Nephron progenitor cell (in vitro differentiated cells): ENCODE measurements at places on chromosomes 7 and 10.
A peak's percentile ranks its signal among the peaks of the same experiment; 100 is the strongest.

DNA sequence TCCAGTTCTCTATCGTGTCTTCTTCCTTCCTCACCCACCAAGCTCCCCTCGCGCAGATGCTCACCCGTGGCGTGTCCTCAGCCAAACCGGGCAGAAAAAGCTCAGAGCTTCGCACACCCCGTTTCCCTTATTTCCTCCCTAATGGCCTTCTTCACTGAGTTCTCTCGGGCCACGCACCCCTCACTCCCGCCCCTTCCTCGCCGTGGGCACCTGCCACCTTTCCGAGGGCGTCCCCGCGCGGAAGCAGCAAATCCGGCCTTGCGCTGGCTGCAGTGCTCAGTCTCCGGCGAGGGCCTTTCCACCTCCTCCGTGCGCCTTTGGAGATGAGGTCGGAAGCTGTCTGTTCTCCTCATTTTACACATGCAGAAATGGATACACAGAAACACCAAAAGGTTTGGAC lies 12.4 kb upstream of the CALML3 start:
- no peak for DNase-seq

GRCh38 chr10:52566471-52567246 lies 205.9 kb downstream of the MBL2 start:
- DNase-seq = no peak

DNA sequence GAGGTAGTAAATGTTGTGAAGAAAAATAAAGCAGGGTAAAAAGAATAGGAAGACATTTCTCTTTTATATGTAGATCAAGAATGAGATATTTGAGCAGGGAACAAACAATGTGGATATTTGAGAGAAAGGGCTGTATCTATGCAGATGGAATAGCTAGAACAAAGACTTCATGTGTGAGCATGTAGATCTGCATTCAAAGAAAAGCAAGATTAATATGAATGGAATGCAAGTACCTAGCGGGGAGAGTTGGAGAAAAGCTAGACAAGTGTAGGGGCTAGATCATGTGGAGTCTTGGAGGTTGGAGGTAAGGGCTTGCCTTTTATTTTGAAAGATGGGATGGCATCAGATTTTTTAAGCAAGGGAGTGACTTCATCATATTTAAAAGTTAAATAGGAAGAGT lies 27.1 kb downstream of the SHOC2 start:
- DNase-seq = no peak

GRCh38 chr10:70602665-70603448 lies at the start of gene PRF1:
PRF1 (minus strand) TSS chr10:70602741; CDS start chr10:70600902, 1,839 bp downstream.
- DNase-seq = no peak

- no peak for DNase-seq
These were observed 181.6 kb upstream of the NFE2L3 start for GRCh38 chr7:25970356-25970755.

DNA sequence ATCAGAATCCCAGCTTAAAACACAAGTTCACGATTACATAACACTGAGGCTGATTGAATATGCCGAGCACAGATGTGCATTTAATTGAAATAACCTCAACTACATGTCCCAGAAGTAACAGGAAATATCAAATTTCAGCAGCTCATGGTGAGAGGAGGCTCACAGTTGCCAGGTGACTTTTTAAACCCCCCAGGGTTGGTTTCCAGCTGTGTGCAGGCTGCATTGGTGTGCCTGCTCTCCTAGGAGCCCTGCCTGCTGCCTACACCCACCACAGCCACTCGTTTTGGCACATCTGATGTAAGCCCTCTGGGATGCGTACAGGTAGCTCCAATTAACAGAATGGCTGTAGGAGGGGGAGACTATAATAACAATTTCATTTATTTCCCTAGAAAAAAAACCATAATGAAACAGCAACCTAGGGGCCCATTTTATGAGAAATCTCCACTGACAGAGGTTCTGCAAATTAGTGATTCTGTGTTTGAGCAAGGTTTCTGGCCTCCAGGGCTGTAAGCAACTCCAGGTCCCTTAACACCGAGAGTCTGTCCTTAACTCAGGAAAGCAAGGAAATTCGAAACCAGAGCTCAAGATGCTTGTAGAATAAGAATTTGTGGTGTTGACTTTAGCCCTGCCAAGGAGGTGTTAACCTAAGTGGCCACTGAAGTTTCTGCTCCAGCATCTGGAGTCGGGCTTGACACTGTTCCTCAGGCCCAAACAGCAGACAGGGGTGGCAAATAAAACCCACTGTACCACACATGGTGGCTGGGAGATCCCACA lies 161.9 kb downstream of the BMPER start:
- no peak for DNase-seq

DNA sequence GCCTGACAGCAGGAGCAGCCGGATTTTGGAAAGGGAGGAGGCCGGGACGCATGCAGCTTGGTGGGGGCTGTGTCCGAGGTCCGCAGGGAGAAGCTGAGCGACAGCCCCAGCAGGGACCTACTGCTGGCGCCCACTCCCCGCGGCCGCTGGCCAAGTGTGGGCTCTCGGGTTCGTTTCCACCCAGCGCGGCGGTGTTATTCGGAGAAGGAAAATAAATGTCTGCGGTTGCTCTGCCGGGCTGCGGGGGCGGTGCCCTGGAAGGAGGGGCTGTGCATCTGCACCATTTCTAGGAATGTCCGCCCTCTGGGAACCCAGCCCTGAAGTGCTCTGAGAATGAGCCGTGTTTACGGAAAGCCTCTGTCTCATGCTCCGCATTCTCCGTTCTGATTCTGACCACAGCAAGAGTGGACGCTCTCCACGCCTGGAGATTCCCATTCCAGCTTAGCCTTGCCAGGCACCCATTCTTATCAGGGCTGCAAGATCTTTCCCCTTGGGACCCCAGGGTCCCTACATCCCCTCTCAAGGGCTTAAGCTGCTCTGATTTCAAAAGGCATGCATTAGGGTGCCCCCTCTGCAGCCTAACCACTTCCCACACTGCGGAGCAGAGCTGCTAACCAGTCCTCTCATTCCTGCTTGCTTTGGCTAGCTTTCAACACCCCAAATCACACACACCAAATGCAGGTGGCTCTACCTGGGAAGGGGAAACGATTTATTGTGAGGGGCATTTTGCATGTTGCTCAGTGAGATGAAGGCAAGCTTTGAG lies 256.6 kb upstream of the GLI3 start:
- DNase-seq = peak; percentile 76

GRCh38 chr10:104359811-104360210 lies 6.2 kb downstream of the CFAP58 start:
- DNase-seq = no peak

DNA sequence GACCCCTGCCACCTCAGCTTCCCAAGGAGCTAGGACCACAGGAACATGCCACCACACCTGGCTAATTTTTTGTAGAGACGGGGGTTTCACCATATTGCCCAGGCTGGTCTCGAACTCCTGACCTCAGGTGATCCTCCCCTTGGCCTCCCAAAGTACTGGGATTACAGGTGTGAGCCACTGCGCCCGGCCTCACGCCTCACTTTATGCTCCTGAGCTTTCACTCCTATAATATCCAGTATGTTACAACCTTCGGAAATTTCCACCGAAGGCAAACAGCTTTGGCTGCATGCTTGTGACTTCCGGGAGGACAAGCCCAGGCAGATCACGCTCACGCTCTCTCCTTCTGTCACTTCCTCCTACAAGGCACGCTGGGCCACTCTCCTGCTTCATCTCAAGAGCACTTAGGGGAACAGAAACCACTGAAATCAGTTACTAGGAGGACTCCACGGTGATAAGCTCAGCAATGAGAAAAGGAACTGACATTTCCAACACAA lies 4.4 kb upstream of the MAD1L1 start:
- no peak for DNase-seq

DNA sequence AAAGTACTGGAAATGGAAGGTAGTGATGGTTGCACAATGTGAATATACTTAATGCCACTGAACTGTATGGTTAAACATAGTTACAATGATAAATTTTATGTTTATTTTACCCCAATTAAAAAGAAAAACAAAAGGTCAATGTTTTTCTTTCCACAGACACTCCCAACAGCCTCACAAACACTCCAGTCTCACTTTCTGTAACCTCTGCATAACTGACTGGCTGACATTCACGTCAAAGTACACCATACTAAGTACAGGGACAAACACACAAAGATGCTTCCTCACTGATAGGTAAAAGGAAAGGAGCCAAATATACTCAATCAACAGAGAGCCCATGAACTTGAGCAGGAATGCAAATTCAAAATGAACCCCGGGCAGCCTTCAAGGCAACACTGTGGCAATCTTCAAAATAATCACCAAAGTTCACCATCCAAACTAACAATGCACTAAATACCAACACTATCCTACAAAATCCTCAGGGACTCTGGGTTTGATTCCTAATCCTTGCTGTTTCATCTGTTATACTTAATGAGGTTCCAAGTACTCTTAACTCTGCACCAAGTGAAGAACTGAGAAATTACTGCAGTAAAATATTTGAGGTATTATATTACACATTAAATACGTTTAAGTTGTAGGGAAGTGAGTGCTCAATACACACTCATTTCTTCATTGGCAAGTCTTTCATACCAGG lies 90.8 kb downstream of the ARMH3 start:
- DNase-seq = no peak

DNA sequence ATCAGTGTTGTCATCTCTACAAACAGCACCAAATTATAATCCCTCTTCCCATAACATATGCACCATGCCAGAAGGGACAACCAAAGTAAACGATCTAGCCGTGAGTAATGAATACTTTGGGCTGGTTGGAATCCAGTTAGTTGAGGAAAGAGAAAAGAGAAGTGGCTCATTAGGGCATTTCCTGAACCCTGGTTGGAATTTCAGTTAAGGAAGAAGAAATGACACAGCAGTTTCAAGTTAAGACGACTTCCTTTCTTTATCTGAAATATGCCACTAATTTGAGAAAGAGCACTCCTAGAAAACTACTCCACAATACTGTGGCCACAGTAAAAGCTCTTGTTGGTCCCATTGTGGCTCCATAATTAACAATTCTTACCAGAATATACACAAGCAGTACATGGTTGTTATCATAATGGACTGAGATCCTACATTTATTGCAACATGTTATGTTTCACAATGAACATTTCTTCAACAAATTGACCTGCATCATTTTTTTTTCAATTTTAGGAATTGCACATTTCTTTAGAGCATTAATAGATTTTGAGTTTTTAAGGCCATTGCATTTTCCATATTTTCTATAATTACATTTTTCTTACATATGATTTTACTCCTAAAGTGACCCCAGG lies at the start of gene TFEC:
Gene TFEC, minus strand, starts transcription at position 113 of the 626 bp plus-strand sequence. CDS start 46,322 bp downstream, outside the sequence.
- DNase-seq = no peak
